ENCODE measurements at places on chromosomes 16 and 17. TPM values are rescaled to one million over a fixed set of nuclear protein-coding genes. Genes with fewer than 3 reads are reported as not detected.

ACSM3 gene
- total RNA-seq, result 2.2 TPM

RND2 gene
- total RNA-seq, result 0.65 TPM

SLC38A8 gene
- not detected for total RNA-seq

CCL2 gene
- 8.6 TPM for total RNA-seq

USH1G gene
- total RNA-seq, result not detected

KRTAP4-5 gene
- total RNA-seq, result not detected

KCNJ18 gene
- not detected for total RNA-seq
